ENCODE measurements at places on chromosomes 12 and 14.
A peak's percentile ranks its signal among the peaks of the same experiment; 100 is the strongest.

GRCh38 chr14:104898195-104898558 lies 26.5 kb upstream of the PLD4 start:
- H3K27me3 ChIP-seq, result no peaks in the 10 kb centered on the region
- no peak overlapping the region for H3K27ac ChIP-seq
- no peak overlapping the region for H3K4me3 ChIP-seq
- H3K36me3 ChIP-seq, result no peaks in the 10 kb centered on the region
- H3K4me1 ChIP-seq, result peaks cover 6% of the 10 kb centered on the region

GRCh38 chr12:39237004-39237403 lies 205.9 kb downstream of the KIF21A start:
- H3K4me3 ChIP-seq, result no peak overlapping the region
- H3K36me3 ChIP-seq, result no peaks in the 10 kb centered on the region
- DNase-seq, result no peak
- H3K27ac ChIP-seq, result no peak overlapping the region
- H3K27me3 ChIP-seq, result no peaks in the 10 kb centered on the region

- no peaks in the 10 kb centered on the region for H3K4me1 ChIP-seq
- H3K36me3 ChIP-seq, result no peaks in the 10 kb centered on the region
- H3K27me3 ChIP-seq, result no peaks in the 10 kb centered on the region
- DNase-seq, result no peak
- H3K4me3 ChIP-seq, result no peak overlapping the region
These were observed 26.8 kb upstream of the CKAP4 start for GRCh38 chr12:106274575-106275121.

- no peak overlapping the region for H3K27ac ChIP-seq
- peaks cover 19% of the 10 kb centered on the region for H3K4me1 ChIP-seq
- DNase-seq, result no peak
- H3K4me3 ChIP-seq, result no peak overlapping the region
These were observed 63.6 kb upstream of the SRSF5 start for GRCh38 chr14:69703047-69704039.

GRCh38 chr12:81229759-81230158 lies 151.9 kb downstream of the ACSS3 start:
- H3K4me3 ChIP-seq, result no peak overlapping the region
- no peak for DNase-seq
- H3K27me3 ChIP-seq, result no peaks in the 10 kb centered on the region
- no peaks in the 10 kb centered on the region for H3K36me3 ChIP-seq
- H3K27ac ChIP-seq, result no peak overlapping the region

GRCh38 chr12:97927977-97928376 lies 465.4 kb downstream of the RMST start:
- no peak overlapping the region for H3K27ac ChIP-seq
- H3K36me3 ChIP-seq, result no peaks in the 10 kb centered on the region
- H3K27me3 ChIP-seq, result no peaks in the 10 kb centered on the region
- DNase-seq, result no peak
- H3K4me1 ChIP-seq, result no peaks in the 10 kb centered on the region

DNA sequence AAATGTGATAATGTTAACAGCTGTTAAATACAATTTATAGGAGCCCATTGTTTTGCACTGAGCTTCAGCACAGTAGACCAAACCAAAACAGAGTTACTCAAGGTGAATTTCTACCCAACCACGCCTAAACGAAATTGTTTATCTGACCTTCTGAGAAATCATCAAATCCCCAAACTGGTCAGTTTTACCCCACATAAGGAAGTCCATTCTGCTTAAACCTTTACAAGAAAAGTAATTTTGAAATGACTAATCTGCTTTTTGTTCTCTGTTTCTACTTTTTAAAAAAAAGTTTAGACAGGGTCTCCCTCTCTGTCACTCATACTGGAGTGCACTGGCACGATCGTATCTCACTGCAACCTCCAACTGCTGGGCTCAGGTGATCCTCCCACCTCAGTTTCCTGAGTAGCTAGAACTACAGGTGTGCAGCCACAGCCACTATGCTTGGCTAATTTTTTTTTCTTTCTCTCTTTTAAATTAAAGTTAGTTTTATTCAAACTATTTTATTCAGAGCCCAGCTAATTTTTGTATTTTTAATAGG lies 1.4 kb upstream of the RNF10 start:
- no peak for DNase-seq
- no peaks in the 10 kb centered on the region for H3K27me3 ChIP-seq
- peaks cover 22% of the 10 kb centered on the region for H3K4me1 ChIP-seq
- H3K4me3 ChIP-seq, result no peak overlapping the region
- H3K36me3 ChIP-seq, result no peaks in the 10 kb centered on the region
- H3K27ac ChIP-seq, result no peak overlapping the region

GRCh38 chr12:96861656-96862055 lies 45.4 kb upstream of the NEDD1 start:
- H3K4me1 ChIP-seq, result peaks cover 2% of the 10 kb centered on the region
- H3K27me3 ChIP-seq, result no peaks in the 10 kb centered on the region
- no peak overlapping the region for H3K27ac ChIP-seq
- H3K4me3 ChIP-seq, result no peak overlapping the region
- no peaks in the 10 kb centered on the region for H3K36me3 ChIP-seq

DNA sequence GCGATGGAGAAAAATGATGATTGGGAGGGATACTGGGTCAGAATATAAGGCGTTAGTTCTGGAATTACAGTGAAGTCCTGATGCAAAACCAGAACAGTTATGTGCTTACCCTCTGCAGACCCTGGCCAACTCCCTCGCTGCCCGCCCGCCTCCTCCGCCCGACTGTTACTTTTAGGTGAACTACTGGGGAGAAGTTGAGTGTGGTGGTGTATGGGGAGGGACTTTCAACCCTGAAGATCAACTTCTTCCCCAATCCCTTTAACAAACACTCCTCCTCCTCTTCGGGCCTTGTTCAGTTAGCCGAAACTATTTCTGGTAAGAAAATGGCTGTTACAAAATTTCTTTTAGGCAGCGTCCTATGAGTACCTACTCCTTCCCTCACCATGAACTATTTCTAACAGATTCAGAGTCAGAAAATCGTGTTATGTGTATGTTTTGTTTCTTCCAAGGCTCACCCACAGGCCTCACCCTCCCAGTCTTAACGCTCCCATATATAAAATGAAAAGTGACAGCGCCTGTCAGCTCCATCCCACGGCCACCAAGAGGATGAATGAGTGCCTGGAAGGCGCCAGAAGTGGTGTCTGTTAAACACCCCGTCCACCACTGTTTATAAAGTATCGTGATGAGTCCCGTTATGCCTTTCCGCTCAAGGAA lies 1.3 kb downstream of the FBXO33 start:
- no peaks in the 10 kb centered on the region for H3K4me1 ChIP-seq
- no peaks in the 10 kb centered on the region for H3K36me3 ChIP-seq
- DNase-seq, result no peak
- no peaks in the 10 kb centered on the region for H3K27me3 ChIP-seq
- peak overlapping the region; percentile 95 for H3K27ac ChIP-seq

DNA sequence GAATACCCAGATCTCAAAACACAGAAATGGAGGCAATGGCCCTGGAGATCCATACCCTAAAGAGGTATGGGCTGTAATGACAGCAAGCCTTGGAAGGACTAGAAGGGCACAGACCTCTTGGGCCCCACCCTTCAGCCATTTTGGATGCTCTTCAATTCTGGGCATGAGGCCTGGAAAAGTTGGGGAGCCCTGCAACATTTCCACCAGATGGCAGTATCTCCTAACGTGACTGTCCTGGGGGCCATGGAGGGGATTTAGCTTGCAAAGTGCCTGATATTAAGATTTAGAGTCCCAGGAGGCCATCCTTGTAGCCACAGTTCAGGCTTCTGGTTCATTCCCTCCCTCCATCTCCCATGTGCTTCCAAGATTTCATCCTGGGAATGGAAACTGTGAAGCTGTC lies 30.2 kb downstream of the KCNA5 start:
- H3K4me1 ChIP-seq, result no peaks in the 10 kb centered on the region
- H3K4me3 ChIP-seq, result no peak overlapping the region
- no peaks in the 10 kb centered on the region for H3K36me3 ChIP-seq
- H3K27ac ChIP-seq, result no peak overlapping the region

GRCh38 chr14:97687944-97688630 lies 890.9 kb downstream of the VRK1 start:
- H3K27me3 ChIP-seq, result no peaks in the 10 kb centered on the region
- H3K4me3 ChIP-seq, result no peak overlapping the region
- H3K27ac ChIP-seq, result no peak overlapping the region
- DNase-seq, result no peak
- no peaks in the 10 kb centered on the region for H3K36me3 ChIP-seq

GRCh38 chr12:96047229-96048211 lies 12.1 kb upstream of the LTA4H start:
- no peaks in the 10 kb centered on the region for H3K27me3 ChIP-seq
- no peaks in the 10 kb centered on the region for H3K4me1 ChIP-seq
- H3K36me3 ChIP-seq, result no peaks in the 10 kb centered on the region
- DNase-seq, result no peak

DNA sequence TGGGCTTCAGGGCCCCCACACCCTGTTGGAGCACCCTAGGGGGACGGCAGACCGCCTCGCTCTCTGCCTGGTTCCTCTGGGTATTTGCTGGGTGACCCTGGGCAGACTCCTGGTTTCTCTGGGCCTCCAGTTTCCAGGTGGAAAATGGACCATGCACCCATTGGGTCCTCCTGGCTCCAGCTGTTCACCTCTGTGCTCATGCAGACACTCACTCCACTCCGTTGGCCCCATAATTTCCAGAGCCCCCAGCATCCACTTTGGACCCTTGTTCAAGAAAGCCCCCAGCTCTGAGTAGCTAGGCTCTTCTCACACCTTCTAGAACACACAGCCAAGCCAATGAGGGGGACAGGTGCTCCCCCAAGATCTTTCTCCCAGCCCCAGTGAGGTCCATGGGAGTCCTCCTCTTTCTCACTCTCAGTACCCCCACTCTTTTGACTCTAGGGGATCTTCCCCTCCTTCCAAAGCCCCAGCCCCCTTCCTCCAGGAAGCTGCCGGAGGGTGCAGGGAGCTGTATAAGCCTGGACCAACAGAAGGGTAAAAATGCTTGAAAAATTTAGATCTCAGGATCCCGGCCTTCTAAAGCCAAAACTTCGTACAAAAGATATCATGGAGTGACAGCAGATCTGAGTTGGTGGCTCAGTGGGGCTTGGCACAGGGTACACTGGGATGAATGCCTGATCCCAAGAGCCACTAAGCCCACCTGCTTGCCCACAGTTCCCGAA lies 174.8 kb upstream of the RTL1 start:
- H3K27me3 ChIP-seq, result no peaks in the 10 kb centered on the region
- H3K4me1 ChIP-seq, result peaks cover 52% of the 10 kb centered on the region
- H3K36me3 ChIP-seq, result no peaks in the 10 kb centered on the region
- H3K4me3 ChIP-seq, result no peak overlapping the region

All from SK-N-SH (cell line).